ENCODE measurements at places on chromosomes 6 and 20. TPM values are rescaled to one million over a fixed set of nuclear protein-coding genes. Genes with fewer than 3 reads are reported as not detected.

ZSCAN12 gene
- total RNA-seq, result 5.8 TPM

SLC44A4 gene
- not detected for total RNA-seq

PXMP4 gene
- total RNA-seq, result 6.9 TPM

ERVFRD-1 gene
- not detected for total RNA-seq

SOD2 gene
- total RNA-seq, result 2,074 TPM

DEFB123 gene
- not detected for total RNA-seq

B3GALT4 gene
- total RNA-seq, result 4.9 TPM

BPIFB1 gene
- total RNA-seq, result 0.07 TPM

FKBP1C gene
- total RNA-seq, result 2.9 TPM

ZBTB46 gene
- 4.3 TPM for total RNA-seq

PROCR gene
- total RNA-seq, result 129 TPM

MAS1 gene
- 0.20 TPM for total RNA-seq

CAGE1 gene
- total RNA-seq, result 0.07 TPM

SNRNP48 gene
- 13.4 TPM for total RNA-seq

REM1 gene
- total RNA-seq, result 0.07 TPM

MUC21 gene
- total RNA-seq, result not detected

OR2J3 gene
- total RNA-seq, result not detected

OR2H2 gene
- total RNA-seq, result not detected

PANK2 gene
- total RNA-seq, result 41.0 TPM

OR2B6 gene
- total RNA-seq, result 0.07 TPM

NR2E1 gene
- not detected for total RNA-seq

MATN4 gene
- not detected for total RNA-seq

CUTA gene
- 102 TPM for total RNA-seq

FOXF2 gene
- 0.78 TPM for total RNA-seq

GPX5 gene
- not detected for total RNA-seq

CCN6 gene
- 0.10 TPM for total RNA-seq

C2 gene
- 1.7 TPM for total RNA-seq

RIPOR3 gene
- 0.33 TPM for total RNA-seq

PRDM13 gene
- total RNA-seq, result not detected

TRAPPC3L gene
- total RNA-seq, result not detected

SULF2 gene
- 8.1 TPM for total RNA-seq

CCND3 gene
- total RNA-seq, result 14.8 TPM

HAO1 gene
- total RNA-seq, result not detected

ROS1 gene
- 0.07 TPM for total RNA-seq

CLVS2 gene
- not detected for total RNA-seq

NOX3 gene
- total RNA-seq, result not detected

RALGAPA2 gene
- total RNA-seq, result 13.3 TPM

CNKSR3 gene
- total RNA-seq, result 5.6 TPM

NINL gene
- total RNA-seq, result 5.7 TPM

TENT5A gene
- total RNA-seq, result 63.9 TPM

LY6G5C gene
- total RNA-seq, result 0.85 TPM

ID4 gene
- 19.0 TPM for total RNA-seq

MRPS10 gene
- total RNA-seq, result 36.2 TPM

MLN gene
- not detected for total RNA-seq

MAPK13 gene
- total RNA-seq, result 16.7 TPM

Measured in smooth muscle cell of the pulmonary artery (primary cell).